ENCODE measurements at places on chromosomes 3 and 15.

GRCh38 chr15:48250640-48251076 is 44.6 kb downstream of the SLC12A1 start:
- peak; percentile 71 for DNase-seq

DNA sequence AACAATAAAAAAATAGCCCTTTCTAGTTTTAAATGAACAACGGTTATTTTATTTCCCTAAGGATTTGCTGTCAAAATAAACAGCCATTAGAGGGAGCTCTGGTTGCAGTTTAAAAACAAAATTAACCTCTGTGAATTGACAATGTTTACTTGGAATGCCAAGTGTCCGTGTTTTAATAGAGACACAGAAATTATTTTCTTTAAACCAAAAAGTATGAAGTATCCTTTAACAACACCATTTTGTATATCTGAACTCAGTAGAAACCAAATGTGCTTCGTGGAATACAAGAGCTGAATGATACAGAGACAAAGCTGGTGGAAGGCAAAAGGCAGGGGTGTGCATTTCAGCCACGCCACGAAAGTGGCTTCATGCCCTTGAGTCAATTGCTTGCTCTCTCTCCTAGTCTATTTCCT is 74.4 kb downstream of the MOBP start:
- peak; percentile 79 for DNase-seq

DNA sequence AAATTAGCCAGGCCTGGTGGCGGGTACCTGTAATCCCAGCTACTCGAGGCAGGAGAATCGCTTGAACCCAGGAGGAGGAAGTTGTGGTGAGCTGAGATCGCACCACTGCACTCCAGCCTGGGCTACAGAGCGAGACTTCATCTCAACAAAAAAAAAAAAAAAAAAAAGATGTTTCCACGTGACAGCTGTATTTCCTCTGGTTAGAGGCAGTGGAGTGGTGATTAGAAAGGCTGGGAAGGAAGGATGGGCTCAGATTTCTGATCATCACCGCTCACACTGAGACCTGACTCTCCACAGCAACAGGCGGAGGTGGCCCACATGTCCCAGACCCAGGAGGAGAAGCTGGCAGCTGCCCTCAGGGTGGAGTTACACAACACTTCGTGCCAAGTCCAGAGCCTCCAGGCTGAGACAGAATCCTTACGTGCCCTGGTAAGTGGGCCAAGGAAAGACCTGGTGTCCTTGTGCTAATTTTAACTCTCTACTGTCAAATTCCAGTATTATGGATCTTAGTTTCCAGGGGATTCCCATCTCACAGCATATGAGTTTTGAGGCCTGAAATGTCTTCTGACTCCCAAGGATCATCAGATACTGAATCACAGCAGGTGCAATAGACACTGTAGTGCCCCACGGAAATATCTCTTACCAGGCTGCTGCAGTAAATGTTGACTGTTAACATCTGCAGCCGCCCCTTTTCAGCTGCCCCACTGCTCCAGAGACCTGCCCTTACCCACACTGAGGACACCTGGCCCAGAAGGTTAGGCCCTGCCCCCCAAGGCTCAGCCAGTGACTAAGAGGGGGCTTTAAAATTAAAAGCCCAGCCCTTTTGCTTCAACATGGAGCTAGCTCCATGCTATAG is 66.9 kb downstream of the BFSP2 start:
- DNase-seq = no peak

GRCh38 chr3:106247902-106248684 is 379.3 kb upstream of the CBLB start:
- DNase-seq = no peak

DNA sequence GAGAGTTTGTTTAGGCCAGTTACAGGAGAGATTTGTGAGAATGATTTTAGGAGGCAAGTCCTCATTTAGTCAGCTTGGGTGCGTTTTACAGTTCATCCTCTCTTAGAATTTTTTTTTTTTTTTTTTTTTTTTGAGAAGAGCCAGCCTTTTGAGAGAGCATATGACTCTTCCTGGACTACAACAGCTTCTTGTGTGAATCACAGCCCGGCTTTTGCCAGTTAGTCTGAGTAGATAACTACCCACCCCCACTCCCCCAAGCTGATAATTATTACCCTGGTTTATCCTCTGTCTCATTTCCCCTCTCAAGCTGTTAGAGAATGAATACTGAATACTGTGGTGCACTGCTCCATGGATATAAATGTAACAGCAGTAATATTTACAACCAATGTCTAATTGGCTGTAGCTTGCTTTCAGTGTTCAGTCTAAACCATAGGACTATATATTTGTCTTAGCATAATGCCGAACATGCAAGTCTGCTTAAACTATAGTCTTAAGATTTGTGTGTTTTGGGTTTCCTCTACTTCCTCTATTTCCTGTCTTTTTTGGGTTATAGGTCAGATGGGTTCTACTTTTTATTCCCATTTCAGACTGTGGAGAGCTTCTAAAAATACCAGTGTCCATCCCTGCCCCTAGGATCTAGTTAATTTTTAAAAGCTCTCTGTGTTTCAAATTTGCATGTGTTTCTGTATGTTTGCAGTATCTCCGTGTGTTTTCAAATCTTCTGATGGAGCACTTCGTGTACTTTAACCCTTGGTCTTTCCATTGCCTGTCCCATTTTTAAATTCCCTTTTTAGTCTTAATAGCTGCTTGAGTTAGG is 8.0 kb downstream of the CHD2 start:
- DNase-seq = peak; percentile 86

DNA sequence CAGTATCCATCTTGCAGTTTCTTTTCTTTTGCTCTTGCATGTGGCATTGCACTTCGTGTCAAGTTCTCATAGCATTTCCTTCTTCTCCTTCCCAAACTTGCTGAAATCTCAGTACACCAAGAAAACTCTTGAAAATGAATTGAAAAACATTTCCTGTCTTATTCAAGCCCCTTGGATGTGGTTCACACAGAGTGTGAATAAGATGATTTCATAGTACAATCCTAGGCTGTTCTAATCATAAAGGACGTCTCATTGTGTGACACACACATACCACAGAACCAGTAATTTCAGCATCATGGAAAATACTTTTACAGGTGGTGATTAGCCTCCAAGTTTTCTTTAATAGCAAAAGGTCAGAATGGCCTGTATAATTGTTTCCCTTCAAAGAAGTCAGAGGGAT is 121.6 kb upstream of the AADACL2 start:
- no peak for DNase-seq

GRCh38 chr3:80051602-80051962 is 283.8 kb upstream of the ROBO1 start:
- no peak for DNase-seq
